ENCODE measurements at places on chromosomes 3 and 15.

GRCh38 chr3:69738859-69739203 is 433 bp upstream of the MITF start:
- DNase-seq = no peak

- DNase-seq = no peak
Measured at GRCh38 chr3:179410331-179410730, 40.9 kb downstream of the GNB4 start.

- no peak for DNase-seq
Measured at GRCh38 chr15:57213862-57214261, 162.4 kb upstream of the CGNL1 start.

DNA sequence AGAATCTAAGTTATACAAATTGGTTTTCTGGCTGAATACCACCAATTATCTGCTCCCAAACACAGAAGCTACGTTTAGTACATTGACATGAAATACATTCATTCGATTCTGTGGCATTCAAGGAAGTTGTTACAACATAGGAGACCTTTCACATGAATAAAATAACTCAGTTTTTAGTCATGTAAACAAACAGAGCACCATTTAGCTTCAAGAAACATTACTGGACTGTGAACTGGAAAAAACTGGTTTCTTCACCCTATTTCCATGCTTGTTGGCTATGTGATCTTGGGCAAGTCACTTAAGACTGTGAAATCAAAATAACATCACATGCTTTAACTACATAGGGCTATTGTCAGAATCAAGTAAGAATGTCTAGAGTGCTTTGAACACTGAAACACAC is 46.2 kb downstream of the NRG4 start:
- no peak for DNase-seq

DNA sequence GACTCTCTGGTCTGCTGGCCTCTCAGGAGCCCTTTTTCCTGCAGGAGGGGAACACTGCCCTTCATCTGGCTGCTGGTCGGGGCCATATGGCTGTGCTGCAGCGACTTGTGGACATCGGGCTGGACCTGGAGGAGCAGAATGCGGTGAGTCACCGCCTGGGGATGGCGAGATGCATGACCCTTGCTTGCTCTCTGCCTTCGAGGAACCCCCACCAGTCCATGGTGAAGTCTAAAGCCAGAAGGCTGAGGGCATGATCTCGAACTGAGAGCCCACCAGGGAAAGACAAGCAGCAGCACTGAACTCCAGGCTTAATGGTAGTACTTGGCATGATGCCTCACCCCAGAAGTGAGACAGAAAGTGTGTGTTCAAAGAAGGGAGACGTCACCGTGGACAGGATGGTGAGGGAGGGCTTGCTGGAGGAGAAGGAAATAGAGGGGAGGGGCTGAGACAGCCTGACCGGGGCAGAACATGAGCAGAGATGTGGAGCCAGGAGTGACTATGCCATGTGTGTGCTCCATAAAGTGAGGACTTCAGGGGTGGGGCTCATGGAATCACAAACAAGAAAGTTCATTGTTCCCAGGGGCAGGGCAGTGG is 19.2 kb downstream of the ANKDD1A start:
- DNase-seq = no peak

DNA sequence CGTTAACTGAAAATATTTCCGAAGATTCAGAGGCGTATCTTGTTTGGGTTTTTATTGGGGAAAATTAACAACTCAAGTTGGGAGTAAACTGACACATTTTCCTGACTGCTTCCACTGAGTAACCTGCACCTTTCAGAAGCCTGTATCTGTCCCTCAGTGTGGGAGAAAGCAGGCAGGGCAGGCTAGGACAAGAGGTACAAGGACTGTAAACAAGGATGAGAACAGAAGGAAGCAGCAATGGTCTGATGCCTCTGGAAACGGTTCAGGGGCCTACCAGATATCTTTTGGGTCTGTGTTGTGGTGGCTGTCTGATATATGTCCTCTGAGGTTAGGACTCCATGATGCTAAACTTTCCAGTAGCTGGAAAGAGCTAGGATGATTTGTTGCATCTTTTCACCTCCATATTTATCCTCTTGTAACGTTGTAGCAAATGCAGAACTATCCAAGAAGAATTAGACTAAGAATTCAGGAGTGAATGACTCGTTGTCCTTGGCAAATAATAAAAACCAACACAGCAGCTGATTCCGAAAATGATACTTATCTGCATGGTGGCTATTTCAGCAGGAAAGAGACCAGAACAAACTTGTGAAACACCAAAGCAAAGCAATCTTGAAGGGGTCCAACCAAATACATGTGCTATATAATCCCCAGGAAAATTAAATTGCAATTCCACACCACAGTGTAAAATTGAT is 195.9 kb upstream of the ICE2 start:
- DNase-seq = no peak

- DNase-seq = no peak
Measured at GRCh38 chr3:32106929-32107362, 526 bp downstream of the GPD1L start.

- DNase-seq = no peak
Measured at GRCh38 chr3:46673151-46674030, 20.1 kb downstream of the ALS2CL start.

GRCh38 chr3:106261915-106262683 is 393.3 kb upstream of the CBLB start:
- no peak for DNase-seq

DNA sequence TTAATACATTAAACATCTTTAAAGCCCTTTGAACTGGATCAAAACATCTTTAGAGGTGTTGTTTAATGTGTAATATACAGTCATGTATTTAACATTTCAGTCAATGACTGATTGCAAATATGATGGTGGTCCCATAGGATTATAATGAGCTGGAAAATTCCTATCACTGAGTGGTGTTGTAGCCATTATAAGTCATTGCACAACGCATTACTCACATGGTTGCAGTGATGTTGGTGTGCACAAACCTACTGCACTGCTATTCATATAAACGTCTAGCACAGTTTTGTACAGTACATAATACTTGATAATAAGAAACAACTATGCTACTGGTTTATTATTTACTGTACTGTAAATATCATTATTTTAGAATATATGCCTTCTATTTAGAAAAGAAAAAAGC is 75.6 kb downstream of the DTWD1 start:
- no peak for DNase-seq

DNA sequence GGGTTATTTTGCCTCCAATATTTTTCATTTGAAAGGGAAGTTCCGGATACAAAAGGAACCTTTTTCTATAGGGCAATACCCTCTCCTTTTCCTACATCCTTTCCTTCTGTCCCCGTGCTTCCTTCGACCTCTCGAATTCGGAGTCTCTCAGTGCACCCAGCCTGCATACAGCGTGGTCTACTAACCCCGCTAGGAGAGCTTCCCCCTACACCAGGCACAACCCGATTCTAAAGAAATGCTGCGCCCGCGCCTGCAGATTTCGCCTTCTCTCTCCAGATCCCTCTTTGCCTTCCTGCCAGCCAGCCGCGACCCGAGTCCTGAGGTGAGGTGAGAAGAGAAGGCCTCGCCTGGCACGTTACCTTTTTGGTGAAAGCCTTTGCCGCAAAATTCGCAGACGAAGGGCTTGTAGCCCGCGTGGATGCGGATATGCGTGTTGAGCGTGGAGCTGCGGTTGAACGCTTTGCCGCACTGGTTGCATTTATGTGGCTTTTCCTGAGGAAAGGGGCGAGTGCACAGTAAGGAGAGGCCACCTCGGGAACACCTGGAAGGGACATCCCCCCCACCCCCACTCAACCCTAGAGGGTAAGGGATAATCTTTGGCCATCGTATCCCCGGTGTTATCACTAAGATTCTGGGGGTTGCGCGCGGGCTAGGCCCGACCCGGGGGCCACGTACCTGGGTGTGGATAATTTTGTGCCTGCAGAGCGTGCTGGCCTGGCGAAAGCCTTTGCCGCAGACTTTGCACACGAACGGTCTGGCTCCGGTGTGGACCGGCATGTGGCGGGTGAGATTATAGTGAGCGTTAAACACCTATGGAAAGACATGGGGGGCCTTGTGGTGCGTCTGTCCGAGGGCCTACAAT is 2.3 kb downstream of the FEZF2 start:
- no peak for DNase-seq

GRCh38 chr3:196097373-196098154 is 15.7 kb upstream of the TFRC start:
- no peak for DNase-seq

GRCh38 chr3:132047209-132047608 is 12.4 kb upstream of the CPNE4 start:
- DNase-seq = no peak

DNA sequence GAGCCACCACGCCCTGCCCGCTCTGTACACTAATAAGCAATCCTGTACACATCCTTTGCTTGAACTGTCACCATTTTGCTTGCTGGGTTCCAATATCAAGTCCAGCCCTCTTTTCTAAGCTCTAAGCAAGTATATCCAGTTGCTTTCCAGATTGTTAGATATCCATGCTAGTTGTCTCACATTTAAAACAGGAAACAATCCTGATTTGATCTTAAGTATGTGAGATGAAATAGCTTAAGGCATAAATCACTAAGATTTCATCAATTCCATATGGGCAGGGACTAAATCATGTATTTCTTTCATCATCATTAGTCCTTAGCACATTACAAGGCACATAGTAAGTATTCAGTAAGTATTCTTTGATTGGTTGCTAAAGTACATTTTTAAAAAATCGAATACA is 16.2 kb downstream of the ATP11B start:
- no peak for DNase-seq

DNA sequence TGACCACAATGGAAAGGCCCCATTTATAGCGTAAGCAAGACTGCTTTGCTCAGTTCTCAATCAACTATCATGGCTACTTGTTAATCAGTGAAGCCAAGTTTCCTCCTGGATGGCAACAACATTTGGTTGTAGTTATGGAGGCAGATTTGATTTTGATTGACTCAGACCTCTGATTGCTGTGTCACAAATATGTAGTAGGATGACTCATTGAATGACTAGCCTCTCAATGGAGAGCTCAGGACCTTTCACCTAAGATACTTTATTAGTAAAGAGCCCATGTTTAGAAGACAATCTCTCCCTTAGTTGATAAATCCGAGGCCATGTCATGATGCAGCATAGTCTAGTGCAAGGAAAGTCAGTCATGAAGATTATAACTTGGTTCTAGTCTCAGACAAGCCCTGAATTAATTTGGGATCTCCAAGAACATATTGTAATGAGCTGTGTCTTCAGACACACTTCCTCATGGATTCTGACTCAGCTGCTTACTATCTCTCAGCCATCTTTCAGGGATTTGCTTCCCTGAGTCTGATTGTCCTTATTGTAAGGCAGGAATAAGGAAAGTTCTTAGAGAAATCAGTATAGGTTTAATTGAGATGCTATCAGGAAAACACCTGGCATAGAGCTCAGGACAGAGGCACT is 397.4 kb upstream of the TMCO5A start:
- no peak for DNase-seq

GRCh38 chr15:49620199-49620598 is 419 bp downstream of the FAM227B start:
- DNase-seq = no peak

DNA sequence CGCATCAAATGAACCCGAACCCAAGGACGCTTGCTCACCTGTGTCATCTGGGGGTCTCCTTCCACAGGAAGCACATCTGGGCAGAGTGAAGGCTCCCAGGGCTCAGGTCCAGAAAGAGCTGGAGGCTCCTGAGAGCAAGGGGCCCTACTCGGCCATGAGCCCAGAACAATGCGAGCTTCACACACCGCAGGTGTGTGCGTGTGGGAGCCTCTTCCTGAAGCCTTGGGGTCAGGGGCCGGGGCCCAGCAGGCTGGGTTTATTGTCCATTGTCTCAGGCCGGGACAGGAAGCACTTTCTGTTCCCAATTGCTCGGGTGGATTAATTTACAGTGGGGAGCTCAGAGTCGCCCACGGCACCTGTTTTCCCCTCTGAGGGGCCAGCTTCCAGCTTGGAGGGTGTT is 74.8 kb downstream of the RPN1 start:
- no peak for DNase-seq

DNA sequence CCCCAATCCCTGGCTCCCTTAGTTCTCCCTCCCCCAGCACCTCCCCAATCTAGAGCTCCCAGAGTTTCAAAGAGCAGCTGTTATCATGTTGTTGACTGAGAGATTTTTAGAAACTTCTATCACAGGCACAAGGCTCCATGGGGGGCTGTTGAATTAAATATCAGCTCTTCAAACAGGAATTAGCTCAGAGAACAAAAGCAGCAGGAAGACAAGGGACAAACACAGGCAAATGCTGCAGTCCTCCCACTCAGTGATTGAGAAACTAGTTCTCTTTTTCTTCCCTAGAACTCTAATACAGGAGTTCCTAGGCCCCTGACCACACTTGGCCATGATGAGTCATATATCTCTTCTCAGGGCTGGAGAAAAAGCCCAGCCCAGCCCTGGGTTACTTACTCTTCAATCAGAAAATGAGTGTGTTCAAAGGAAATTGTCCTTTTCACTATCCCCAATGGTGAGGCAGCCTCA is 262.1 kb downstream of the IGSF11 start:
- DNase-seq = no peak

GRCh38 chr3:133453383-133453782 is 53.5 kb downstream of the BFSP2 start:
- no peak for DNase-seq

DNA sequence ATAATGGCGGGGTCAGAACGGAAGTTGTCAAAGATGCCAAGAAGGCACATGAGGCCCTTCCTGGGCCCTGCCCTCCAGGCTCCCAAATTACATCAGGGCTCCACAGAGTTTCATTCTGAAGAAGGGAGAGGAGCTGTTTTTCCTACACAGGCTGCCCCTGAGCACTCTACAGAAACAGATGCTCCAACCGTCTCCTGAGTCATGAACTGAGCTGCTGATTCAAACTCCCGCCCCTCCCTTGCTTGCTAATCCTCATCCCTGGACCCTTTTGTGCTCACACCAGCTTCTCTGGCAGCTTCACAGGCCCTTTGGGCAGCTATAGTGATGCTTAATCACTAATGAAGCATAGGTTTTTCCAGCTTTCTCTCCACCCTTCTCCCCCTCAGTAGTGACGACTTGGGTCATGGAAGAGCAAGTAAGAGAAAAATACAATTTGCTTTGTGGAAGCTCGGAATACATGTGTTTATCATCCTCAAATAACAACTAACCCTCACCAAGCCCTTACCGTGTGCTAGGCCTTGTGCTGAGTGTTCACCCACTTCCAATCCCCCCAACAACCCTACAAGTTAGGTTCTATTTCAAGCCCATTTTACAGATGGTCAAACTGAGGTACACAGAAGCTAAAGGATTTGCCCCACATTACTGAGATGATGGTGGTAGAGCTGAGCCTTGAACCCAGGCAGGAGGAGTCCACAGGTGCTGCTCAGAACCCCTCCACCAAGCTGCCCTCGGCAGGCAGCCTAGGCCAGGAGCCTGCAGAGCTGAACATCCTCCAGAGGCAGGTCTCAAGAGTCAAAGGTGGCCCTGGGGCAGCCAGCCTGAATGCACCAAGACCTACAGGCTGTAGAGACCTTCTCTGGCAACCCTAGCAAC is 21.9 kb downstream of the MEGF11 start:
- DNase-seq = no peak

DNA sequence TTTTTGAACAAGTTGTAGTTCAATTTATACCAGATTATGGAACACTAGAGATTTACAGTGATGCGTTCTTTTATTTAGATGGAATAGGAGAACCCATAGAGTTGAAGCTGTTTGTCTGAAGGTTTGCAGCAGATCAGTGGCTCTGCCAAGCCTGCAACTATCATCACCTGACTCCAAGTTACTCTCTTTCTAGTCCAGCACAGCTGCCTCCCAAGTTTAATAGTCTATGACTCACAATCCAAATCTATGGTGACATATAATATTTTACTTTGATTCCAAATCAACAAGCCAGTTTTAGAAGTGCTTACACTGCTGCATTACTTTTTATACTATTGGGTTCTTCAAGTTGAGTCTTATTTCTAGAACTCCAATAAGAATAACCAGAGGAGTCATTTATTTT is 400.4 kb downstream of the LPP start:
- DNase-seq = no peak
